RKO (cell line): ENCODE measurements at places on chromosomes 2 and 18.
A peak's percentile ranks its signal among the peaks of the same experiment; 100 is the strongest.

DNA sequence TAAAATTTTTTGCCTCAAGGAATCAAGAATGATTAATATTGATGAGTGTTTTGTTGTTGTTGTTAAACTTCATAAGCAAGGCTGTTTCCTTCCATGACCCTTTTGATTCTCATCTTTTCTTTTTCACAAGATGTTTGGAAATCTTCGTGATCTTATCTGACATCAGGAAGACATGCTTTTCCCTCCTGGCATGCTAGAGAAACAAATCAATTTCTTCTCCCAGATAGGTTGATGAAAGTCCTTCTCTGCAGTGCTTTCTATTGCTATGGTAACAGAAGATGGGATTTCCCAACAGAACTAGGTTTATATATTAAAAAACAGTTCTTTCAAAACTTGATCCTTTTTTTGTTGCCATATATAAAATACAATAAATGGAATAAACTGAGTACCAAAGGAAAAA, 85.2 kb downstream of the EML6 start:
- no peak for DNase-seq

DNA sequence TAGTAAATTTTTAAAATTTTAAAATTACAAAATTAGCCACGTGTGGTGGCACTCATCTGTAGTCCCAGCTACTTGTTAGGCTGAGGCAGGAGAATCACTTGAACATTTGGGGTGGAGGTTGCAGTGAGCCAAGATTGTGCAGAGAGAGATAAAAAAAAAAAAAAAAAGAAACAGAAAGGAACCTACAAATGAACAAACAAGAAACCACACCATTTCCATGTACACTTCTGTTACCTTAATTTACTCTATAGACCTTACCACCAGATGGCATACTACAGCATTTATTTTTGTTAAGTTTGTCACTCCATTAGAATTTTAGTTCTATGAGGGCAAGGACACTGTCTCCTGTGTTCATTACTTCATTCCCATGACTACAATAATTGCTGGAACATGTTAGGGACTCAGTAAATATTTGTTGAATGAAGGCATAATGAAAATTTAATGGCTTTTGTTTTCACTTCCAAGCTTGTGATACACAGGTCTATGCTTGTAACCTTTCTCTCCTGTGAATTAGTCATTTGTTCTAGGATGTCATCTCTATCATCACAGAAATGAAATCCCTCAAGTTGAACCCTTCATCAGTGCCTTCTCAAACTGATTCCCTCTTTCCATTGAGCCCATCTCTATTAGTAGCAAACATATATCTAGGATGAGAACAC, 76.0 kb downstream of the ARHGAP15 start:
- DNase-seq, result peak; percentile 50

DNA sequence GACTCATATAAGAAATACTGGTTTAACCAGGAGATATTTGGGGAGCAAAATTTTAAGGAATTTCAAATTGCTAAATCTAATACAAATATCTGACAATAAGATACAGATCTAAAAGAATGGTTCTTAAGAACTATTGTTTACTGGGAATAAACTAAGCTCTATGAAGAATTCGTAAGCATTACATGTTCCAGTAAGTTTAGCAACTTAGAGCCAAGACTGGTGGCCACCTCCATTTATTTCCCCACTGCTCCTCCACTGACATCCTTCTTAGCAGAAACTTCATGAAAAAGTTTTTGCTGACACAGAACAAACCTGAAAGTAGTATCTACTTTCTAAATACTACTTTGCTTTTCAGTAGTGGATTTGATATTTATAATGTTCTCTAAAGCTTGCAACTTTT, 83.0 kb downstream of the ACSL3 start:
- no peak for DNase-seq

- no peak for DNase-seq
Measured at GRCh38 chr2:181752301-181752700, 72.0 kb upstream of the NEUROD1 start.

GRCh38 chr2:131588152-131588873, 60.6 kb downstream of the CCDC74A start:
- DNase-seq, result no peak

DNA sequence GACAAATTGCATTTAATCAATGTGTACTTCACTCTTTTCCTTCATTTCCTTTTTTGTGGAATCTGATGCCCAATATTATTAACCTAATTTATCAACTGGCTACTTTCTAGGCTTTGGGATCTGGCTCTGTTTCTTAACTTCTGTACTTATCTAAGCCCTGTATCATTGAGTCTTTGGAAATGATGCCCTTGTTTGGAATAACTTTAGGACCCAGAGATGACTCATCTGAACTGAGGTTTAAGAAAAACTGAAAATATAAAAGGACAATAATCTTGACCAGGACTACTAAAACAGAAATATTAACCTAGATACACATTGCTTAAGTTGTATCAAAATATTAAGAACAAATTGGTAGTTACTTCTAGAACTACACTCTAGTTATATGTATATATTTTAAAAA, 600.8 kb downstream of the CPS1 start:
- no peak for DNase-seq

DNA sequence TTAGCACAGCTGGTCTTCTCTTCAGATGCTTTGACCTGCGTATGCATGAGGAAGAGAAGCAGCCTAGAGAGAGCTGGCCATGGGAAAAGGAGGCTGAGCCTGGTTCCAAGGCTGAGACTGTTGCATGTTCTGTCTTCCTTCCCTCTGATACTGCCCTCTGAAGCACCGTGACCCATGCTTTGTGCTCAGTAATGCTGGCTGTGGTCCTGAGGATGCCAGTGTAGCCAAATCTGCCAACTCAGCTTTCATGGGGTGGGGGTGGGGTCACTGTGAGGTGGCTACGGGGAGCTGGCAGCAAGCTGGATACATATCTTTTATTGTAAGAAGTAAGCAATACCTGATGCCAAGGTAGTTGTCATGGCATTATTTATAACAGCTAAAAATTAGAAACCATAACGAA, 41.5 kb downstream of the EPAS1 start:
- no peak for DNase-seq

GRCh38 chr2:207131594-207131993, 34.2 kb downstream of the KLF7 start:
- DNase-seq, result no peak

DNA sequence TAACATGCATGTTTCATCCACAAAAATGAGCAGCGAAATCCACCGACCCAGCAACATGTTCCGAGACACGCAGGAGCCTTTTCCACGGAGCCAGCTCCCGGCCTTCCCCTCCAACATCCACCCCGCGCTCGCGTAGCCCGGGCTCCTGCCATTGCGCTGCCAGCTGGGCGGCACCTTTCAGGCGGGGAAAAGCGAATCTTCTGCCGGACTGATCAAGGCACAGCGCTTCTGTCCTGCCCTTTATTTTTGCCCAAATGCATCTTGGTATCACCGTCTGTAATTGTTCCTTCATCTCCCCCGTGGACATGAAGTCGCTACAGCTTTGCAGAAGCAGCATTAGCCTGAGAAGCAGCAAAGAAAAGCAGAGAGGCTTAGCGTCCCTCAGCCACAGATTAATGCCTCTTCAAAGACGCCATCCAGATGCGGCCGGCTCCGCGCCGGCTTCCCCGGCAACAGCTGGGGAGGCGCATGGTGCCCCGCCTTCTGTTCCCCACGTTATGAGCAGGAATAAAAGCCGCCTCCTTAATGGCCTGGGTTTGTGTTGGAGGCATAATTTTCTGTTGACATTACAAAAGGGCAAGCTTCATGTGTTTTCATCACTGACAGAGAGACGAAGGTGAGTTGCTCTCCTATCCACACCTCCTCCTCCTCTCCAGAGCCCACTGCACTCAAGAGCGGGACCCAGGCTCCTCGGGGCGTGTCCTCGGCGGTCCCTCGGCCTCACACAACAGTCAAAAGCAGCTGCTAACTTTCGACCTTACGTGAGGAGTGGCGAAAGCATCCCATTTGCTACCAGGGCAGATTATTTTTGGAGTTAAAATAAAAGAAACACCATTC, 122.1 kb upstream of the SALL3 start:
- no peak for DNase-seq

DNA sequence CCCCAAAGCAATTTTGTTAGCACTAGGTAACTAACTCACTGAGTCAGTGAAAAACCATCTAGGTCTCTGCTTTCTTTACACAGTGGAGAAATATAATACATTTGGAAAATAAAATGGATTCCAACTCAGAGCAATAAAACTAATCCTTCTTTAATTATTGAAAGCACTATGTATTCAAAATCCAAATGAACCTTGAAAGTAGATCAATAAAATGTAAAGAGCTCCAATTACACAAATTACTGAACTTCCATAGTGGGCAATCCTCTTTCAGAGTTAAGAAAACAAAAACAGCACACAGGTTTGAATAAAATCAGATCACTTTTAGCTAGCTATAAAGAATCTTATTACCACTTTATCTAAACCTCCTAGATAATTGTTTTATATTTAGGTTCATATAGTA, 208.1 kb downstream of the NR4A2 start:
- DNase-seq, result no peak

GRCh38 chr2:45942237-45942738, 290.8 kb downstream of the PRKCE start:
- no peak for DNase-seq

DNA sequence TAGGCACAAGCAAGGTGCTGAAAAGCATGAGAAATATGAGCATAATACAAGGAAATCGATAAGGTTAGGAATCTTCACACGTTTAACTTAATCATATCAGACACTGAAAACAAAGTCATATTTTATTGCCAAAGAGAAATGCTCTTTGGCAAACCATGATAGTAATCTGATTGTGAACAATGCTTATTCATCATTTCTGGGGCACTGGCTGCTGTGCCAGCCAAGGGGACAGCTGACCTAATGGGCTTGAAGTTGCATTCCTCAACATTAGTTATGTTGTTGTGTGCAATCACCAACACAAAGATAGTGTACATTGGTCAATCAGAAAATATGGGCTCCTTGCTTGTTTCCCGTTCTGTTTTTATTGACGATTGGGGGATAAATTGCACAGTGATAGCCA, 83.5 kb downstream of the DPP10 start:
- no peak for DNase-seq

- DNase-seq, result no peak
Measured at GRCh38 chr2:197496695-197497094, 2.9 kb downstream of the HSPD1 start.

DNA sequence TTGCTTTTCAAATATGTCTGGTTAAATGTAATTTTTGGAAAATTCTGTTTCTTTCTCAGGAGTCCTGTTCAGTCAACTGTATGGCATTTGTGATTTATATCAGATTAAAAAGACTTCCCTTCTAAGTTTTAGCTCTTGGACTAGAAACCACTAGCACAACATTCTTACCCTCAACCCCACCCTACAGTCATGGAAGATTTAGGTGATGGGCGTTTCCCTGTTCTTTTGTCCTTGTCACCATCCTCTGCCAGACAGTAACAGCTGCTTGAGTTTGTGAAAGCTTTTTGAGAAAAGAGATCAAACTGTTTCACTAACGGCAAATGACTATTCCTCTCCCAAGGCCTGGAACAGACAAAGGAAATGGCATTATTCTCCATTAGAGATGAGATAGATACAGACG, 31.8 kb downstream of the SERPINB5 start:
- DNase-seq, result no peak

DNA sequence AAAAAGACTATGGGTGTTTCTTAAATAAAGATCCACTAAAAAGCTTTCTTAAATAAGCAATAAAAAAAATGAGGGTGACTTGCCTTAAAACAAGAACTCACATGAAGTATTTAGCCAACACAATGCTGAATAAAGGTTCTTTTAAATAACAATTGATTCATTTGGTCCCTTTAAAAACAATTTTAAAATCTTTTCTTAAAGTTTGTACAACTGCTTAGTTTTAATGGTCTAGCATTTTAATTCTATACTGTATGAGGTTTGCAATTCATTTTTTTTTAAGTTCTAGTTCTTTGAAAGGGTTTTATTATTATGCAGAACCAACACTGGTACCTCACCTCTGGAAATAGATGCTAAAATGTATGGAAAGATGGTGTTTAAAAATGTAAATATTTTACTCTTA, 1017.5 kb downstream of the LRP1B start:
- no peak for DNase-seq

GRCh38 chr2:96402591-96402990, 67.0 kb downstream of the NCAPH start:
- no peak for DNase-seq

- DNase-seq, result no peak
Measured at GRCh38 chr2:144713410-144713809, 193.5 kb upstream of the ZEB2 start.

GRCh38 chr2:16386431-16386830, 279.2 kb downstream of the CYRIA start:
- DNase-seq, result no peak

- DNase-seq, result no peak
Measured at GRCh38 chr2:2021995-2022394, 277.7 kb upstream of the PXDN start.

DNA sequence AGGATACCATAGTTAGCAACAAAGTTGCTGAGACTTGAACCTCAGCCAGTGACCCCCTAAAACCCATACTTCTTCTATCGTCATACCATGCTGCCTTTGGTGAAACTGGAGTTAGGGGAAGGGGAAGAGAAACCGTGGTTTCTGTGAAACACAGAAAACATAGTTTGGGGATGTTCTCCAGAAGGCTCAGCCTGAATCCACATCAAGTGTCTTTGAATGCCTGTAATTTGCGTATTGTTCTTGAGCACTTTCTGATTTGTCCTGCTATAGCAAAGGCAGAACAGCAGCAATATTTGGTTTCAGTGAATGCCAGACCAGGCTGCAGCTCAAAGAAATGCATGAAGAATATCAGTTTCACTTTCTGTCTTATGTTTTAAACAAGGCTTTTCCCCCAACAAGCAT, 258.7 kb downstream of the TTC32 start:
- no peak for DNase-seq

DNA sequence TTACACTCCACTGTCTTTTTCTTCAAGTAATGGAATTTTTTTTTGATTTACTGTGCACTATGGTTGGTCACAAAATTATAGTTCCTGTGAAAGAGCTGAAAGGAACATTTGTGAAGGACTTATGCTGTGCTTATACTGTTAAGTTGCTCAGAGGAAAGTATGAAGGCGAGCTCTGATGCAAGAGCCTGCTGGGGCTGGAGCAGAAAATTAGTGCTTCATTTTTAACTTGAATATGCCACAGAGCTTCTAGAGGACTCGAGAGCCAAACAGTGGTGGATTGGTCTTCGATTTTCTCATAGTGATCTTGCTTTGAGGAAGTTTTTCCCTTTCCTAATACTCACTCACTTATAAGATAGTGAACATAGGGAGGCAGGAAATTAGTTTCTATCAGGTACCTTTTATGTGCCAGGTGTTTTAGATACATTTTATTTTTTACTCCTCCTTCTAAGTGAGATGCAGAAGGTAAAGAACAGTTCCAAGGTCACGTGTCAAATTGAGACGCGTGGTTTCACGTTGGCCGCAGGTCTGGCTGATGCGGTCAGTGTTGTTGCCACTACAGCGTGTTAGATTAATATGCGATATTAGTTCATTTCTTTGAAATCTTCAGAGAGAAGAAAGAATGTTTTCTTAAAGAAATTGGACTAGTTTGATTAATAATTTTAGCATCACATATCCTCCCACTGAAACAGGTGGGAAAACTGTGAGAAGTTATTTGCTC, 20.2 kb downstream of the GATA6 start:
- no peak for DNase-seq
